A172 (cell line): ENCODE measurements at places on chromosomes 6 and 20.

- DNase-seq = no peak
Measured at GRCh38 chr20:13809373-13809772, 24.5 kb downstream of the NDUFAF5 start.

- DNase-seq = no peak
Measured at GRCh38 chr6:133542056-133542821, 301.1 kb downstream of the EYA4 start.

DNA sequence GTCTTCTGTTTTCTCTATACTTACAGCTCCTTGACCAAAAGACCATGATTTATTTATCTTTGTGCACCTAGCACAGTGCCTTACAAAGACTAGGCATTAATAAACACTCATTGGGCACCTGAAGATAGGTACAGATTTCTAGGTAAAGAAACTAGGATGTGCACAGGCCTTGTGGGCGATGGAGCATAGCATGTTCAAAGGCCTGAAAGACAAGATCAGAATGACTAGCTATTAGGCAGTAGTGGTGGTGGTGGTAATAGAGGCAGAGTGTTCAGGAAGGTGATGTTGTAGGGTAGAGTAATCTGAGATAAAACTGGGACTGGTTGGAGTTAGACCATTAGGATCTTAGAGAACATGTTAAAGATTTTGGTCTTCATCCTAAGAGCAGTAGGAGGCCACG, 3.9 kb downstream of the TXLNB start:
- no peak for DNase-seq

DNA sequence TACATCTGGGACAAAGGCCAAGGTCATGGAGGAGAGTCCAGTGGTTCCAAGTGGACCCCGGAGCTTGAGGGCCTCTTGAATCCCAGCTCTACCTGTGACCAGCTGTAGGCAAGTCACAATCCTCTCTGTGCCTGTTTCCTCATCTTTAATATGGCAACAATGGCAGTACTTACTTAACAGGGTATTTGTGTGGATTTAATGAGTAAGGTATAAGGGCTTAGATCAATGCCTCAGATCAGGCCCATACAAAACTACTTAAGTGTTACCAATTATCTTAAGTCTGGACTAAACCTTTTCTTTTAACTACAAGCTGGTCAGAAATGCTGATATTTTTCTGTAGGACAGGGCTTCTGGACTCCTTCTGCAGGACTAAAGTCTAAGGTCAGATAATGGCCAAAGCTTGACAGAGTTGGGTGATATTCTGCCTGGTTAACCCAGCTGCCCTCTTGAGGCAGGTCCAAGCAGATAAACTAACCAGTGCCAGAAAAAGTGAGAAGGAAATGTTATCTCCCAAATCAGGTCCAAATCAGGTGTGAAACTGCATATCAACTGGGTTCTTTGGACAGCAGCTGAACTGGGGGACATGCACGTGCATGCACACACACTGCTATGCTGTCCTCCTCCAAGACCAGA, 2.2 kb downstream of the SULF2 start:
- no peak for DNase-seq

DNA sequence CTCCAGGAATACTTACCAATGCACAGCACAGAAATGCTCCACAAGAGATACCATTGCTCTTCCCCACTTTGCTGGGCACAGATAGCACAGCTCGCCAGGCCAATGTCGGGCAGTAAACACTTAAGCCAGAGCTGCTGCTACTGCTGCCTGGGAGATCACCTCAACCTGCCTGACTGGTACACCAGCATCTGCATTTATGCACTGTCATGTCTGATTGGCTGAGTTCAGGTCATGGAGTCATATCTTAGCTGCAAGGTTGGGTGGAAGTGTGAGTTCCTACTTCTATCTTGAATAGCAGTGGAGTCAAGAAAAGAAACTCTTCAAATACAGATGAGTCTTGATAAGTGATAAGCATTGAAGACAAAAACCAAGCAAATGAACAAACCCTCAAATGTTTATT, 10.9 kb upstream of the ADGRF4 start:
- DNase-seq = no peak

DNA sequence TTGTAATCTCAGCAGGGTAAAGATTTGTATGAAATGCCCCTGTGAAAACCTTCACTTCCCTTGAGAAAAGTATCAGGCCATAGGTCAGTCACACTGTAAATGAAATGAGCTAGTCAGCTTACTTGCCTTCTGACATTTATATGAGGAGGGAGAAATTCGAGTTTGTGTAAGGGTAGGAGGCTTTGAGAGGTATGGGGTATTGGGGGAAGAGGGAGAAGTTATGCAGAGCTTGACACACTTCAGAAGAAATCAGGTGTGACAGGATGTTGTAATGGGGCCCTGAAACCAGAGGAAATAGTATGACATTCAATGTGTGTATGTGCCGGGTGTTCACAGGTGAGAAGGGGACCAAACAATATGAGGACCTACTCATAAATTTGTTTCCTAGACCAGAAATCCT, 64.2 kb upstream of the CCN6 start:
- no peak for DNase-seq

DNA sequence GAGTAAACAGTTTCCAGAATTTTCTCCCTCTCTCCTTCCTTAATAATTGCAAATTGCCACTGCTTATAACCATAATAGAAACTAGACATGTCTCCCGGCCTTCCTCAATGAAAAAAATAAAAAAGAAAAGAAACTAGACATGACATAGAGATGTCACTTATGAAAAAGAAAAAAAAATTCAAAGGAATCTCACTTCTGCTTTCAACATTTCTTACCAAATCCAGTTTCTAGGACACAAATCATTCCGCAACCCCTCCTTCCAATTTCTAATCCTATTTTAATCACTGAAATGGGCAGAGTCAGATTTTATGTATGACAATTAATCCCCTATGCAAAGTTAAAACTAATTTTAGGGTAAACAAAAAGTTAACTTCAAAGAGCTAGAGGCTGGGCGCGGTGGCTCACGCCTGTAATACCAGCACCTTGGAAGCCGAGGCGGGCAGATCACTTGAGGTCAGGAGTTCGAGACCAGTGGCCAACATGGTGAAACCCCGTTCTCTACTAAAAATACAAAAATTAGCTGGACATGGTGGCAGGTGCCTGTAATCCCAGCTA, 40.1 kb upstream of the EEF1A1 start:
- no peak for DNase-seq

DNA sequence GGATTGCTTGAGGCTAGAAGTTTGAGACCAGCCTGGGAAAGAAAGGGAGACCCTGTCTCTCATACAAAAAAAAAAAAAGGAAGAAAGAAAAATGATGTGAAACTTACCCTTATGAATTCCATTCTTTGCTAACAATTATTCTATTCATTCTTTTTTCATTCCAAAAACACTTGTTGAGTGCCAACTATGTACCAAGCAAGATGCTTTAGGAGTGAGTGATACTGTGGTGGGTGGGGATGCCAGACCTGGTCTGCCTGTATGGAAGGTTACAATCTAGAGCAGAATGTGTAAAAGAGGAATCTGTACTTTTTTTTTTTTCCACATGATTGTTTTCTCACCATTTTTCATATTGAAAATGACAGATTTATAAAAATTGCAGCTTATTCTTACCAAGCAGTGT, 73.8 kb upstream of the TULP1 start:
- no peak for DNase-seq

DNA sequence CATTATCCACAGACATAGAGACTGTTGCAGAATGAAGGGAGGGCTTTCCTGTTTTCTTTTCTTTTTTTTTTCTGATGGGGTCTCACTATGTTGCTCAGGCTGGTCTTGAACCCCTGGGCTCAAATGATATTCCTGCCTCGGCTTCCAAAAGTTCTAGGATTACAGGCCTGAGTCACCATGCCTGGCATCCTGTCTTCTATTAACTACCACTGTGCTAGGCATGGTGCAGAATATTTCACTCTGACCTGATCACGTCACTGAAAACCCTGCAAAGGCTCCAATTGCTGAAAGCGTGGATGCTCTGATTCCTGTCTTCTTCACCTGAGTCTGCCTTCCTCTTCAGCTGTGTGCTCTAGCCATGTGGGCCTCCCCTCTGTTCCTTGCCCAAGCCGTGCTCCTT, 8.5 kb upstream of the DNMT3B start:
- no peak for DNase-seq

DNA sequence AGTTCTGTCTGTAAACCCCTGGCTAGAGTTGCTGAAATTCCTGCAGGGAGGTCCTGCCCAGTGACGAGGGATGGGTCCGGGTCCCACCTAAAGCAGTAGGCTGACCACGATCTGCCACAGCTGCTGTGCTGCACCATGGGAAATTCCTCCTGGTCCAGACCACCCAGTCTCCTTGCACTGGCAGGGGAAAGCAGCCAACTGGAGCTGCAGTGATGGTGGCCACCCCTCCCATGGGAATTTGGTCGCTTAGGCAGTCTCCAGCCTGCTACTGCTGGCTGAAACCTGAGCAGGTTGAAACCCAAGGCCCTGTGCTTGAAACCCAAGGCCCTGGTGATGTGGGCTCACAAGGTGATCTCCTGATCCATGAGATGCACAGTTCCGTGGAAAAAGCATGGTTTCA, 23.9 kb upstream of the MOXD1 start:
- DNase-seq = no peak

- no peak for DNase-seq
Measured at GRCh38 chr20:57620274-57620990, at the start of gene ZBP1. ZBP1 (minus strand) TSS chr20:57620426; CDS start chr20:57620295, 131 bp downstream.

DNA sequence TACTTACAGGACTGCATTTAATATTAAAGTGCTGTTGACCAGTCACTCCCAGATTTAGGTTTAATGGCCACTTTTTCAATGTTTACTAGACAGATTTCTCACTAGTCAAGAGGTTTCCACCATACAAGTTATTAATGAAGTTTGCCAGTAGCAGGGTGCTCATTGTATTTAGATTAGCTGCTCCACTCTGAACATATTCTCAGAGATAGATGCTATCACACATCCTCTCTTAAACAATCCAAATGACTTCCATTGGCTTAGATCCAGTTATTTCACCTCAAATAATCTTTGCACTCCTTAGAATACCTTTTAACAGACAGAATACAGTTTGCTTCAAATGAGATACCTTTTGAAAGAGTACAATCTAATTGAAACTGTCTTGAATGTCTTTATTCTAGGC, 276.1 kb downstream of the HDGFL1 start:
- DNase-seq = no peak

GRCh38 chr20:3233131-3233990, 5.6 kb downstream of the SLC4A11 start:
- no peak for DNase-seq

- DNase-seq = no peak
Measured at GRCh38 chr6:19492636-19493405, 344.3 kb upstream of the ID4 start.
